ENCODE measurements at places on chromosomes 11 and 22. TPM values are rescaled to one million over a fixed set of nuclear protein-coding genes. Genes with fewer than 3 reads are reported as not detected.

NXF1 gene
- 124 TPM for polyA plus RNA-seq

NAALAD2 gene
- 28.9 TPM for polyA plus RNA-seq

CHRM1 gene
- polyA plus RNA-seq, result 0.12 TPM

PTGDR2 gene
- 0.21 TPM for polyA plus RNA-seq

- no peak for DNase-seq
These were observed 73.7 kb downstream of the MN1 start for GRCh38 chr22:27727673-27728451.

DNA sequence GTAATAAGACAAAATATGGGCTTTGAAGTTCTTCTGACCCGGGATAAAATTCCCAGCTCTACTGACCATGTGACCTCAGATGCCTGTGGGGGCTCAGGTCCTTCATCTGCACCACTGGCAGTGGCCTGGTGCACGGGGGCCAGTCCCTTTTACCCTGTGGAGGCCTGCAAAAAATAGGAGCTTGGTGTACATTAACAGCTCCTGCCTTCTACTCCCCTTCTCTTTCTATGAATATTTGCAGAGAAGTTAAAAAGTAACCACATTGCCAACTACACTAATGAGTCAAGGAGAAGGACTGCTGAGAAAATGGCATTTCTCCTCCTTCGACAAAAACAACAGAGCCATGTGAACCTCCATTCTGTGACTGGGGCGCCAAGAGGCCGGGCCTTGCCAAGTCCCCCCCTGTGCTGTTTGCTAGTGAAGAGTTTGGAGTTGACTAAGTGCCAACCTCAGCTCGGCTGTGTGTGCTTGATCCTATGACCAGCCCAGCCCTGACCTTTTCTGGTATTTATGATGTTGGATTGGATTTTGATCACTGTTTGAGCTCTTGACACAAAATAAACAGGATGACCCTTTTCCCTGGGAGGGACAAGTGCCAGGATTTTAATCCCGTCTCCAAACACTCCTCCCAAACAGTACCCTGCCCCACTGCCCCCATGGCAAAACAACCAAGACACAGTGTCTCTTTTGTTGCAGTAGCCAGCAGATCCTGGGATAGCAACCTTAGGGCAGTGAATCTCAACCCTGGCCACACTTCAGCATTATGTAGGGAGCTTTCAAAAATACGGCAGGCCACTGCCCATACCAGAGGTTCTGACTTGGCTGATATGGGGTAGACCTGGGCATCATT, 380.1 kb downstream of the LARGE1 start:
- no peak for DNase-seq

- no peak for DNase-seq
These were observed 3.3 kb downstream of the TANGO2 start for GRCh38 chr22:20024225-20024624.

DNA sequence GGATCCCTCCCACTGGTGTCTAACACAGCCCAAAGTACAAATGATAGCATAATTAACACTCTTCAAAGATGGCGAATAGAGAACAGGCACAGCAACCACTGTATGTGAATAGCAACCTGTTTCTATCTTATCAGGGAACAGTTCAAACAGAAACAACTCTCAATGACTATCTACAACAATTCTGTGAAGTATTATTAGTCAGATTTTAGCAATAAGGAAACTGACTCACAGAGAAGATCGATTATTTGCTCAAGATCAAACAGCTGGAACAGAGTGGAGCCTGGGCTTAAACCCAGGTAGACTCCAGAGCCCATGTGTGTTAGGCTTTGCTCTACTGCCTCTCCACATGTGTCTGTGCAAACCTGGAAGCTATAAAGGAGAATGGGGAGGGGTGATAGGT, 88.7 kb downstream of the C11orf58 start:
- DNase-seq, result no peak

- DNase-seq, result no peak
These were observed 1252.7 kb downstream of the BRD1 start for GRCh38 chr22:48574776-48575617.

GRCh38 chr11:643366-643765, 6.3 kb downstream of the DRD4 start:
- DNase-seq, result no peak

DNA sequence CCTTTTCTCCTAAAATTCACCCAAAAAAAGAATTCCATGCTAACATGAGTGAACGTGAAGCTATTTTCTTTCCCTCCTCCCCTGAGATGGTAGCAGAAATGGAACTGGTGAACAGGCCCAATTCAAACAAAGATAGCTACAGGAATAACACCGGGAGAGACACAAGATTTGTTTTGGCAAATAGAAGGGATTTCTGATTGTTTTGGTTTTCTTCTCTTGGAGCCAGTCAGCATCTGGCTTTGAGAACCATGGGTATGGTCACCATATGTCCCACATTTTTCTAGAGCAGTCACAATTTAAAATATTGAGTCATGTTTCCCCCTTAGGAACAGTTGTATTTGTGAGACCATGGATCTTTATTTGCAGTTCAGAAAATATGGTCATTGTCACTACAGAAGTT, 214.1 kb downstream of the FAM76B start:
- no peak for DNase-seq

DNA sequence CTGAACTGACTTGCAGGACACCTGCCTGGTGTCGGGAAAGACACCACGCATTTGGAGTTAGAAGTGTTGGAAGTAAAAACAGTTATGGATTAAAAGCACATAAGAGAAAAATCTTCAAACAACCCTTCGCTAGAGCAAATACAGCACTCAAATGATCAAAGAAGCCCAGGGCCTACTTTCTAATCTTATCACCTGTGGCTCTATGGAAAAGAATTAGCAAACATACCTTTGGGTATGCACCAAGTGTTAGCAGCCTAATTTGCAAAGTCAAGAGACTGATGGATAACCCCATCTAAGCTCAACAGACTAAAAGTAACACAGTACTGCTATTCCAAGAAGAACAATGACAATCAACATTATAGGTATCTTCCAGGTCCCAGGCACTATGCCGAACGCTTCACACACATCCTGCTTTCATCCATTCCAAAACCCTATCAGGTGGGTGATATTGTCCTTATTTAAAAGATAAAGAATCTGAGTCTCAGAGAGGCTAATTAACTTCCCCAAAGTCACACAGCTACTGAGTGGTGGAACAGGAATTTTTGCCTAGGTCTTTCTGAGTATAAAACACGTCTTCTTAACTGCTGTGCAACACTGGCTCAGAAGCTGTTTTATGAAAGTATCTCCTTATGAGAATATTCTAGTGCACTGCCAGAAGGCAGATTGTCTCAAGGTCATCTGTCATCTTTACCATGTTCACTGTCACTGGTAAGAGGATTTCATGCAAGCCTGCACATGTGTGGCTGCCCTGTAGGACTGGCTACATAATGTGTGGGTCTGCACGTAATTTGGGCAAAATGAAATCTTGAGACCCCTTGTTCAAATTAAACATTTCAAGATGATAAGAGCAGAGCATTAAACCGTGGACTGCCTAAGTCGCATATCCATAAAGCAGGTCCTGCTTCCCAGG, 16.4 kb downstream of the SLC1A2 start:
- no peak for DNase-seq

All from left renal cortex interstitium (tissue), 4 donors.